ENCODE measurements at places on chromosomes 3 and 15.

DNA sequence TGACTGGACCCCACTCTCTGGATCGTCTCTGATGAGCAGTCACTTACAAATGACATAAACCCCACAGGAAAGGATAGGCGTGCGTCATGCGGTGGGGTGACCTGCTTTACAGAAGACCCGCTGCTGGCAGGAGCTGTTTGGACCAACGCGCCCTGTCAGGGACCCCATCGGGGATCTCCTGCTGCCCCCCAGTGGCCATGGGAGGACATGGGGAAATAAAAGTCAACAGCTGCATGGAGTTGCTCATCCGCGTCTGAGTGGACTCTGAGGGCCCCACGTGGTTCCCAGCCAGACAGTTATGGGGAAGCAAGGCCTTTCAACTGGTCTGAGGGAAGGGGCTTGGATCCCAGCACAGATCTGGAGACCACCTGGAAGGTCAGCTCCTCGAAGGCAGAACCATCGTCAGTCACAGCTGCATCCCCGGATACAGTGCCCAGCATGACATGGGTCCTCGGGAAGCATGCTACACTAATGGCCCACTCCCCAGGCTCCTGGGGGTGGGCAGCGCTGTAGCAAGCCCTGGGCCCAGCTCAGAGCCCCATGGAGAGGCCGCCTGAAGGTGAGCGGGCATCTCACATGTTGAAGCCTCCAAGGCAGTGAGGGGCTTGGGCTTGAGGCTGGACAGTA, 32.1 kb downstream of the PTH1R start:
- DNase-seq, result peak; percentile 82

- DNase-seq, result no peak
Measured at GRCh38 chr3:196192036-196192523, 19.1 kb downstream of the ZDHHC19 start.

DNA sequence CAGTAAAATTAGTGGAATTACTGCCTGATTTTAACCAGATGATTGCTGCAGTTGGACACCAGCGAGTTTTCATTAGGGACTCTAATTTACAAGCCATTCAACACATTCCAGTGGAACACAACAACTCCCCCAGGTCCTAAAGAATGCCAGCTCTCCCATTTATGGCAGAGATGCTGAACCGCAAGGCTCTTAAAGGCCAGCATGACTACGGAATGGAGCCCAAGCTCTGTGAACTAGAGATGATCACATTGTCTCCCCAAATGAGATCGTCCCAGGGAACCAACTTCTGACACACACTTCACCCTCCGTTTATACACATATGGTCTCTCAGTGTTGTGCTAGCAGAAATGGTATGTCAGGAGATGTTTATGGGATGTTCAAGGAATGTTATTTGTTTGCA, 446.2 kb upstream of the NR2F2 start:
- no peak for DNase-seq

DNA sequence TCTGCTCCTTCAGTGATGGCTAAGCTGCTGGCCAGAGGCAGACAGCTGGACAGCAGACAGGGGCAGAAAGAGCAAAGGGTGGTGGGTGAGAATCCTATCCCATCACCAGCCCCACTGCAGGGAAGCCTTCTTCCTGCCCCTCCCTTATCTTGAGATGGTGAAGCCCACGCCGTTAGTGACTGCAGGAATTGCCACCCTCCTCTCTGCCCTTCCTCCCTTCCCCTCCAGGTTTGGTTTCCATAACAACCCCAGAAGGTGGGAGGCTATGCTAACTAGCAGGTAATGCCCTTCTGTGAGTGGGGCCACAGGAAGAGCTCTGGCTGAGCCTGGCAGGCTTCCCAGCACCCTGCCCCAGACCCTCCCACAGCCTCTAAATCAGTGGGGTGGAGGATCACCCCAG, 32.8 kb downstream of the SCN5A start:
- no peak for DNase-seq

DNA sequence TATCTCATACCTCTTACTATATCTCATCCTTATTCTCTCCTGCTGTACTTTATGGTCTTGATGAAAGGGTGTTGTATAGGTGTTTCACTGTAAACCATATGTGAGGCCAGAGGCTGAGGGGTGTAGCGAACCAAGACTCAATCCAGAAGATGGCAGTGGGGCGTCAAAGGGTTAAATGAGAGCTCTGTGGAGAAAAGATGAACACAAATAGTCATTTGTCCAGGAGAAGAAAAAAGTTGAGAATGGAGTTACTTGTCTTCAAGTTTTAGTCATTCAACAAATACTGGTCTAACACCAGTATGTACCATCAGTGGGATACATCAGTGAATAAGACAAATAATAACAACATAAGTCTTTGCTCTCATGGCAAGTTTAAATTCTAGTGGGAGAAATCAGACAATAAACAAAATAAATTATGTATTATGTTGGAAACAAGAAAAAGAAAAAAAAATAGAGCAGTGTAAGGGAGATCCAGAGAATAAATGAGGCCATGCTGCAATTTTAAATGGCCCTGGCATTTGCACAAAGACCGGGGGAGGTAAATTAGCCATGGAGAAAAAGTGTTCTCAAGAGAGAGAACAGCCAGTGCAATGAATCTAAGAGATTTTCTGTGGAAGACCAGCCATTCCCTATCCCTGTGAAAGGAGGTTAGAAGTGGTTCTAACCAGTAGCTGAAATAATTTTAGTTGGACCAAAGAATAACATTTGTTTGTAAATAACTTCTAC, 77.0 kb upstream of the UMPS start:
- DNase-seq, result no peak

DNA sequence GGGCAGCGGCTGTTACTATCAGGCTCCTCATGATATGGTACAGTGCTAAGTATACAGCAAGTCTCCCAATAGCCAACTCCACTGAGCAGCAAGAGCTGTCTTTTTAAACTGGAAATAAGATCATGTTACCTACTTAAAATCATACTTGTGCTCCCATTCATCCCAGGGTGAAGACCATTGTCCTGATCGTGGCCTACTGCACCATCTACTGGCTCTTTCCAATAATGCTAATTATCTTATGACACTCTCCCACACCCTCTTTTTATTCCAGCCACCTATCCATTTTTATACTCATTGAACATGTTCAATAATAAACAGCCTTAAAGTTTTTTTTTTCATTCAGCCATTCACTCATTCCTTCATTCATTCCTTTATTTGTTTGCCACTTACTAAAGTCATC, 117.7 kb downstream of the GBE1 start:
- peak; percentile 39 for DNase-seq

DNA sequence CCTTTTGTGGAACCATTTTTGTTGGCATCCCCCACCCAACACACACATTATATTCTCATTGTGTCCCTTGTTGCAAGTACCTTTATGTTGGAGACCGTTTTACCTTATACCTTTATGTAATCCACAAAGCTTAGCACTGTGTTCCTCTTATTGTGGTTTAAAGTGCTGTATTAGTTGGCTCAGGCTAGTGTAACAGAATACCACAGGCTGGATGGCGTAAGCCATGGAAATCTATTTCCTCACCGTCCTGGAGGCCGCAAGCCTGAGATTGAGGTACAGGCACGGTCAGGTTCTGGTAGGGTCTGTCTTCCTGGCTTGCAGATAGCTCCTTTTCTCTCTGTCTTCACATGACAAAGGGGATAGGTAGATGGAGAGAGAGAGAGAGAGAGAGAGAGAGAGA, 302.8 kb downstream of the ROBO2 start:
- DNase-seq, result no peak

DNA sequence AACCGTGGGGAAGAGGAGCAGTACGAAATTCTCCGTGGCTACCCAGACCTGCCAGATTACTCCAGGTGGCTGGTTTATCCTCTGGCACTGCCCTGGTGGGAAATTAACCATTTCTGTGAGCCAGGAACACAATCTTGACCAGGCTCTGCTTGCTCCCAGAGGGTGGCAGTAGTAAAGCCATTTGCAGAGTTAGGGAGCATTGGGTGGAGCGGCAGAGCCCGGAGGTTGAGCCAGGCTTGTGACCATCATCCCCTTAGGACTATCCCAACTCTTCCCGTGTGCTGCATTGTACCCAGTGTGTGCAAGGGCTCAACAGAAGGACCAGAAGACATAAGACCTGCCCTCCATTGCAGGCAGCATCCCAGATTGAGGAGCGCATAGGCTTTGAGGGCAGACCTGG, 5.3 kb downstream of the KNG1 start:
- no peak for DNase-seq

GRCh38 chr3:89644716-89645115, 537.3 kb downstream of the EPHA3 start:
- no peak for DNase-seq

Measured in iris pigment epithelial cell (primary cell).